ENCODE measurements at places on chromosomes 16 and 17.

GRCh38 chr16:85466304-85466700 lies 146.8 kb upstream of the GSE1 start:
- DNase-seq: no peak

GRCh38 chr16:78985716-78986605 lies 614.6 kb downstream of the MAF start:
- no peak for DNase-seq

DNA sequence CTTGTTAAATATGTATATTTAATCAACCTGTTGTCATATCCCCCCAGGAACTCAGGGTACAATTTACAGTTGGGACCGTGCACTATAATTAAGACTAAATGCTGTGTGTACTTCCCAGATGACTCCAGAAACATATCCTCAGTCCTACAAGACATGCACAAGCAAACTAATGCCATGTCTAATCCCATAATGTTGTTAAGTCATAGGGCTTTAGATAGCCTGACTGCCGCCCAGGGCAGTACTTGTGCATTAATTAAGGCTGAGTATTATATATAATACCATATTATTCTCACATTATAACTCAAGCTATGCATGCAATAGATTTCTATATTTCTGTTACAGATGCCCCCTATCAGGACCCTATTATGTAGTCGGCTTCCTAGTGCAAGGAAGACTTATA lies 20.1 kb upstream of the CPHXL start:
- no peak for DNase-seq

- no peak for DNase-seq
Measured at GRCh38 chr17:49334744-49335512, 27.1 kb downstream of the ZNF652 start.

GRCh38 chr16:24504472-24505345 lies 34.7 kb upstream of the RBBP6 start:
- peak; percentile 30 for DNase-seq

GRCh38 chr16:2779978-2780898 lies 3.2 kb upstream of the ELOB start:
- no peak for DNase-seq

DNA sequence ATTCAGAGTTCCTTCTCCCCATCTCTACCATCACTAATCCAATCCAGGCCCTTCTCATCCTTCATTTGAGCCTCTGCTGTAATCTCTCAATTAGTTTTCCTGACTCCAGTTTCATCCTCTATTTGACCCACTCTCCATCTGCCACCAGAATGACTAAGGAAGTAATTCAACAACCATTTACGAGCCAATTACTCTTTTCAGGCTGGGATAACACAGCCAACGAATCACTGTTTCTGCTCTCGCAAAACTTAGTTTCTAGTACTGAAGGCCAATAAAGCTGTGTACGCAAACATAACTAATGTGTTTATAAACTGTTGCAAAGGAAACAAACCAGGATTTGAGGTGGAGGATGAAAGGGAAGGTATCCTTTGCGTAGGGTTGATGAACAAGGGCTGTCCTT lies 53.7 kb downstream of the MAP2K6 start:
- DNase-seq: no peak

GRCh38 chr16:26493751-26494150 lies 573.0 kb upstream of the C16orf82 start:
- no peak for DNase-seq

DNA sequence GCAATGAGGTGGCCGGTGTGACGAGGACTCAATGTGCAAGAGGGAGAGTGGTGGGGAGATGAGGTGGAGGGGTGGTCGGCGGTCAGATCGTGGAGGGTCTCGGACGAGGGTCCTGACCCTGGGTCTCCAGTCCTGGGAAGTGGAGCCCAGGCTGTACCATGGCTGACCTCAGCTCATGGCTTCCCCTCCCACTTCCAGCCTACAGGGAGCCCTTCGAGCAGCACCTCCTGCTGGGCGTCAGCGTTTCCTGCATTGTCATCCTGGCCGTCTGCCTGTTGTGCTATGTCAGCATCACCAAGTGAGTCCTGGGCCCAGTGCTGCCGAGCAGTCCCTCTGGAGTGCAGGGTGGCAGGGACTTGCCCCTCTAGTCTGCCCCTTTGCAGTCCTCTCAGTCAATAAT lies 41.8 kb downstream of the IL4R start:
- no peak for DNase-seq

DNA sequence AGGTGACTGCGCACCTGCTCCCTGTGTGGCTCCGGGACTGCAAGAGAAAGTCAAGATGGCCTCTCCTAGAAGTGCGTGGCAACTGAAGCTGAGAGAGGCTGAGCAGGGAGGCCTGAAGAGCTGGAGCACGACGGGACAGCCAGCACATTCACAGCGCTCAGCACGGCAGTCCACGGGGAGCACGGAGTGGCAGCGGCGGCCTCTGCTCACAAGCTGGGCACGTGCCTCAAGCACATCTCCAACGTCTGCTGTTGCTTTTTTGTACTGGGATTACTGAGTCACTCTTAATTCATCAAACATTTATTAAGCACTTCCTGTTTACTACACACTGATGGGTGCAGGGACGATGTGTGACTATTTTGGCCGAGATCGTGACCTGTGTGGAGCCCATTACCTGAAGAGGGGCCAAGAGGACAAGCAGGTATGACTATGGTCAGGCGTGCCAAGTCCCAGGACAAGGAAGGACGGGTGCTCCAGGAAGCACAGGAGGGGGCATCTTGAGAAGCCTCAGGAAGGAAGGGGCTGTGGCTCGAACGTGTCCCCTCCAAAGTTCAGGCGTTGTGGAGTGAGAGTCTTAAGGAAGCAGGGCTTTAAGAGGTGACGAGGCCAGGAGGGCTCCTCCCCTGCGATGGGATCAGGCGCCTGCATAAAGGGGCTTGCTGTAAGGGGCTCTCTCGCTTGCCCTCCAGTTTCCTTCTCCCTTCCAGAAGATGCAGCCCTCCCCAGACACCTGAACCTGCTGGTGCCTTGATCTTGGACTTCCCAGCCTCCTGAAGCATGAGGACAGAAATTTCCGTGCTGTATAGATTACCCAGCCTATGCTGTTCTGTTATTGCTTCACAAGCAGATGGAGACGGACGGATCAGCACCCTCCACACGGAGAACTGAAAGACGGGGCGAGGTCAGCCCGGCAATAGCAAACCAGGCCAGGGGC lies 105.8 kb downstream of the ADCY9 start:
- no peak for DNase-seq

GRCh38 chr17:10713318-10713717 lies 15.9 kb downstream of the ADPRM start:
- no peak for DNase-seq

- no peak for DNase-seq
Measured at GRCh38 chr17:38545531-38546225, 60.1 kb downstream of the SRCIN1 start.

GRCh38 chr16:56851671-56852400 lies 13.2 kb upstream of the SLC12A3 start:
- DNase-seq: no peak

GRCh38 chr17:34406226-34406625 lies 43.2 kb upstream of the CCL1 start:
- no peak for DNase-seq

GRCh38 chr17:2594722-2595599 lies 1.5 kb downstream of the PAFAH1B1 start:
- DNase-seq: no peak

DNA sequence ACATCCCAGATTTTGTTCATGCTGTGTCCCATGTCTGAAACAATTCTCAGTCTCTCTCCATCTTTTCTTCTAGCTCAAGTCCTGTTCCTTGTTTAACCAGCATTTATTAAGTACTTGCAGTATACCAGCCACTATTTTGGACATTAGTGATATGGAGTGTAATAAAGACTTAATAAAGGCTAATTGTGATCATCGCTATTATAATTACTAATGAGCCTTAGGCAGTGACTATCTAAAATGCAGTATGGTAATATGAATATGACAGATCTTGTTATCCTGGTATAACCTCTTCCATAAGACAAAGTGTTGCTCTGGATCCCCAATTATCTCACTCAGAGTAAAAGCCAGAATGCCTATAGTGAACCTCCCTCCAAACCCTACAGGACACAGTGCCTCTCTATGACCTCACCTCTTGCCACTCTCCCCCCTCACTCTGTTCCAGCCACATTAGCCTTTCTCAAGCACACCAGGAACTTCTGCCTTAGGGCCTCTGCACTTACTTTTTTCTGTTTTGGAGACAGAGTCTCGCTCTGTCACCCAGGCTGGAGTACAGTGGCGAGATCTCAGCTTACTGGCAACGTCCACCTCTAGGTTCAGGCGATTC lies 1.8 kb upstream of the FLOT2 start:
- no peak for DNase-seq

- no peak for DNase-seq
Measured at GRCh38 chr17:35377068-35377467, 3.6 kb upstream of the SLFN11 start.

DNA sequence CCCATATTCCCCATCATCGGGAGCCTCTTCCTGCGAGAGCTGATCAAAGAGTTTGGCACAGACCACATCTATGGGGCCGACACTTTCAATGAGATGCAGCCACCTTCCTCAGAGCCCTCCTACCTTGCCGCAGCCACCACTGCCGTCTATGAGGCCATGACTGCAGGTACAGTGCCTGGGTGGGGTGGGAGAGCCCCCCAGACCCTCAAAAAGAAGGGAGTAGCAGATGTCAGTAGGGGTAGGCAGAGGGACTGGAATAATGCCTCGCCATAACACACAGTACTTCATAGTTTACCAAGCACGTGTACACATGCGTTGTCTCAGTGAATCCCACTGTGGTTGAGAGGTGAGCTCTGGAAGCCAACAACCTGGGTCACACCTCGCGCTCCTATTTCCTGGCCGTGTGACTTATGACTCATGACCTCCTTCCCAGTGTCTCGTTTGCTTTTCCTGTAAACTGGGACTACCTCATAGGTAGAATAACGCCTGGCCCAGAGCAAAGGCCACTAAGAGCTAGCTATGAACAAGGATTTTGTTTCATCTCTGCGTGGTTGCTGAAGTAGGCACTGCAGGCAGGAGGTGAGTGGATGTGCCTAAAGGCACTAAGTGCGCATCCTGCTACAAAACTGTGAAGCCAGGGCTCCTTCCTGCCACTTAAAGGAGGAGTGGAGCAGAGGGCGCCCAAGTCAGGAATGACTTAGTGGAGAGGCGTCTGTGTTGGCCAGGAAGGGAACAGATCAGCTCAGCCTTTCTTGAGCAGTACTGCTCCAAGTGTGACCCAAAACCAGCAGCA lies 5.2 kb downstream of the NAGLU start:
- no peak for DNase-seq

- DNase-seq: no peak
Measured at GRCh38 chr17:6567528-6568183, 11.3 kb upstream of the PITPNM3 start.
